Right atrium auricular region (tissue), 2 donors: ENCODE measurements at places on chromosomes 3 and 15. TPM values are rescaled to one million over a fixed set of nuclear protein-coding genes. Genes with fewer than 3 reads are reported as not detected.

GRCh38 chr3:13157986-13158385 is 84.8 kb upstream of the IQSEC1 start:
- H3K27me3 ChIP-seq = no peaks in the 10 kb centered on the region
- DNase-seq = no peak
- H3K4me1 ChIP-seq = no peaks in the 10 kb centered on the region
- H3K27ac ChIP-seq = no peak overlapping the region
- H3K36me3 ChIP-seq = no peaks in the 10 kb centered on the region

The CSTA gene
- total RNA-seq = 1.1 TPM

DNA sequence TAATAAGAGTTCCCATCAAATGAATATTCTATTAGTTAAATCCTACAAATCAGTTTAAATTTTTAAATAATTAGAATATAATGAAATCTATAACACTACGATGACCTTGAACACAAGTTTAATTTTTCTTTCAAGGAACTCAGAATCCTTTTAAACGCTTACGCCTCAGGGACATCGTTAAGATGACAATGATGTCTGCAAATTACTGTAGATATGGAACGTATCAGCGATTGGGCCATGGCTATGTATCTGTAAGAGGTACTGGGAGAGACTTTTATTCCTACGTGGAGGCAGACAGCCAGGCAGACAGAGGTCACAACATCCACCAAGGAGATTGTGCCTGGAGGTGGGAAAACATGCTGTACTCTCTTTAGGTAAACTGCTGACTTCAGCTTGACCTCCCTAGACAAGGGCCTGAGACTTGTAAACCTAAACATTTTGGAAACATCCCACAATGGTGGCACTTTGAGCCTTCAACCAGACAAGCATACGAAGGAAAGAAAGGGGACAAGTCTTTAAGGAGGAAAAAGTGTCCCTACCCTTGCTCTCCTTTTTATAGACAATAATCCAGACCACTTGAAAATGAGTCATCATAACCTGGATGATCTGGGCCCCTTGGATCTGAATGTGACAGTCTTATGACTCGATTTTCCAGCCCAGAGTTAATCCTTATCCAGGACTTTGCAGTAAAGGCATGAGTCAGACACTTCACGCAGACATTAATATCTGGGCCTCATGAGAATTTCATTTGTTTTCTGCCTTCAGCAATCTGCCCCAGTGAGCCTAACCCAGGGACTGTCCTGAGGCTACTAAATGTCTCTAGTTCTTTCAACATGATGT is 6.8 kb upstream of the LDHAL6B start:
- H3K27me3 ChIP-seq = no peaks in the 10 kb centered on the region
- H3K4me3 ChIP-seq = no peak overlapping the region

- no peak overlapping the region for H3K4me3 ChIP-seq
- no peak overlapping the region for H3K27ac ChIP-seq
- H3K27me3 ChIP-seq = no peaks in the 10 kb centered on the region
- H3K4me1 ChIP-seq = peaks cover 16% of the 10 kb centered on the region
- H3K36me3 ChIP-seq = no peaks in the 10 kb centered on the region
- no peak for DNase-seq
These were observed 6.9 kb downstream of the CYFIP1 start for GRCh38 chr15:22973286-22973685.

The ALDH1A3 gene
- total RNA-seq = 14.7 TPM

The DNASE1L3 gene
- total RNA-seq = 11.5 TPM

DNA sequence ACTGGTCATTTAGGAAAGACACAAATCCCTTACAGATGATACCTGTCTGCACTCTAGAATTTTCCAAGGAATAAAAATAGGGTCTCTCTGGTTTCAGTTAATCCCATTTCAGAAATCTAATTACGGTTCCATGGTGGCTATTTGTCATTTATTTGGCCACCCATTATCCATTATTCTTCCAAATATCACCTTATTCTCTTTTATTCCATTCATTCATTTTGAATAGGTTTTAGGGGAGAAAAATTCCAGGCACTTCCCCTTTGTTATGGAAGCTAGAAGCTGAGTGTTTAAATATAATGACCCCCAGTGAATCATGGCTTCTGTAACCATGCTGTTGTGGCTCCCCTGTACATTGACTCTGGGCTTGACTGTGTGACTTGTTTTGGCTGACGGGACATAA is 420.8 kb upstream of the DPH6 start:
- DNase-seq = no peak
- H3K36me3 ChIP-seq = no peaks in the 10 kb centered on the region
- H3K4me1 ChIP-seq = no peaks in the 10 kb centered on the region

- no peaks in the 10 kb centered on the region for H3K27me3 ChIP-seq
- no peak overlapping the region for H3K4me3 ChIP-seq
- H3K36me3 ChIP-seq = no peaks in the 10 kb centered on the region
- H3K27ac ChIP-seq = no peak overlapping the region
- H3K4me1 ChIP-seq = no peaks in the 10 kb centered on the region
- no peak for DNase-seq
These were observed 70.3 kb upstream of the IQSEC1 start for GRCh38 chr3:13143381-13144004.

The DPPA4 gene
- not detected for total RNA-seq

DNA sequence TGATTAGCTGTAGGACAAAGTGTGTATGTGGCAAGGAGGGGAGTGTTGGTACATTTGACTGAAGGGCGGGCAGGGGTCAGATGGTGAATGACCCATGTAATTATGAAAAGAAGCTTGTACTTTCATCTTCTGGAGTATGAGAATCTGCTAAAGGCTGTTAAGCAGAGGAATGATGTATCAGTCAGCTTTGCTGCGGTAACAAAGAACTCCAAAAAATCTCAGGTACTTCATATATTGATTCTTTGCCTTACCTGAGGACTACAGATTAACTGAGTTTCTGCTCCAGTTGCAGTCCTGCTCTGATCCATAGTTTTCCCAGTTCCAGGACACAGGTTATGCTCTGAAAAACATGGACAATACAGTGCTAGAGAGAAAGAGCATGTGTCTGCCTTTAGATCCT is 115.1 kb downstream of the NEK11 start:
- no peak overlapping the region for H3K27ac ChIP-seq

DNA sequence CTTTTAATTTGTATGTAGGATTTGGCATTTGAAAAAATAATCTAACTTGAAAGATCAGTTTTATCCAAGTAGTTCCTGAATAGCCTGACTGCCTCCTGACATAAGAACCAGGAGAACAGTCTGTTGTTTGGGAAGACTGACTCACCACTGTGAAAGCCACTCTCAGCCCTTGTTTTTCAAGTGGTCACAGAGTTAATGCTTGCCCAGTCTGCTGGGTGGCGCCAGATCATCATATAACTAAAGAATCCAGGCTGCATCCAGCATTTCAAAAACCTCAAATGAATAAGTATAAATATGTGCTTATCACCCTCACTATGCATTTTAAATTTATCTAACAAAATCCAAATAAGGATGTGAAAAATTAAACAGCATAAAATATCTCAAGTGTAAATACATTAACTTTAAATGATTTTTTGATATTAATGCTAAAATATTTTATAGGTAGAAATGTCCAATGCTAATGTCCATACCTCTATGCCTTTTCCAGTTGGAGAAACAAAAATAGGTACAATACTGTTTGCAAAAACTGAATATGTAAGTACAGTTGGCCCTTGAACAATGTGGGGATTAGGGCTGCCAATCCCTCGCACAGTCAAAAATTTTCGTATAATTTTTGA is 26.9 kb upstream of the ZBBX start:
- no peaks in the 10 kb centered on the region for H3K4me1 ChIP-seq
- H3K27me3 ChIP-seq = no peaks in the 10 kb centered on the region
- no peaks in the 10 kb centered on the region for H3K36me3 ChIP-seq
- no peak overlapping the region for H3K27ac ChIP-seq
- no peak overlapping the region for H3K4me3 ChIP-seq
- DNase-seq = peak; percentile 62

- H3K27ac ChIP-seq = no peak overlapping the region
- no peak for DNase-seq
- H3K27me3 ChIP-seq = no peaks in the 10 kb centered on the region
- no peaks in the 10 kb centered on the region for H3K36me3 ChIP-seq
- H3K4me3 ChIP-seq = no peak overlapping the region
These were observed 25.7 kb upstream of the MYRIP start for GRCh38 chr3:39783680-39784079.

GRCh38 chr3:46017720-46018119 is 9.6 kb downstream of the XCR1 start:
- peak; percentile 65 for DNase-seq
- H3K27me3 ChIP-seq = no peaks in the 10 kb centered on the region
- H3K4me1 ChIP-seq = no peaks in the 10 kb centered on the region
- no peak overlapping the region for H3K4me3 ChIP-seq

The GCNT3 gene
- not detected for total RNA-seq

- peak within 1 kb of the TSS; percentile 96 for H3K27ac ChIP-seq
- peak within 1 kb of the TSS; percentile 67 for H3K4me3 ChIP-seq
- DNase-seq = peak; percentile 66
- H3K36me3 ChIP-seq = no peaks in the 10 kb centered on the region
- no peaks in the 10 kb centered on the region for H3K27me3 ChIP-seq
- no peaks in the 10 kb centered on the region for H3K4me1 ChIP-seq
These were observed at the start of gene DNAJA4 for GRCh38 chr15:78264304-78265136. Gene DNAJA4, plus strand, starts transcription at chr15:78264562. Its CDS starts 202 bp downstream, at chr15:78264764.

The RAB27A gene
- 7.9 TPM for total RNA-seq

The ERICH6 gene
- not detected for total RNA-seq

- H3K4me3 ChIP-seq = no peak overlapping the region
- peaks cover 38% of the 10 kb centered on the region for H3K4me1 ChIP-seq
- DNase-seq = no peak
- H3K27ac ChIP-seq = no peak overlapping the region
These were observed 158.6 kb upstream of the NR2E3 start for GRCh38 chr15:71651750-71652186.

The DLEC1 gene
- 0.22 TPM for total RNA-seq

DNA sequence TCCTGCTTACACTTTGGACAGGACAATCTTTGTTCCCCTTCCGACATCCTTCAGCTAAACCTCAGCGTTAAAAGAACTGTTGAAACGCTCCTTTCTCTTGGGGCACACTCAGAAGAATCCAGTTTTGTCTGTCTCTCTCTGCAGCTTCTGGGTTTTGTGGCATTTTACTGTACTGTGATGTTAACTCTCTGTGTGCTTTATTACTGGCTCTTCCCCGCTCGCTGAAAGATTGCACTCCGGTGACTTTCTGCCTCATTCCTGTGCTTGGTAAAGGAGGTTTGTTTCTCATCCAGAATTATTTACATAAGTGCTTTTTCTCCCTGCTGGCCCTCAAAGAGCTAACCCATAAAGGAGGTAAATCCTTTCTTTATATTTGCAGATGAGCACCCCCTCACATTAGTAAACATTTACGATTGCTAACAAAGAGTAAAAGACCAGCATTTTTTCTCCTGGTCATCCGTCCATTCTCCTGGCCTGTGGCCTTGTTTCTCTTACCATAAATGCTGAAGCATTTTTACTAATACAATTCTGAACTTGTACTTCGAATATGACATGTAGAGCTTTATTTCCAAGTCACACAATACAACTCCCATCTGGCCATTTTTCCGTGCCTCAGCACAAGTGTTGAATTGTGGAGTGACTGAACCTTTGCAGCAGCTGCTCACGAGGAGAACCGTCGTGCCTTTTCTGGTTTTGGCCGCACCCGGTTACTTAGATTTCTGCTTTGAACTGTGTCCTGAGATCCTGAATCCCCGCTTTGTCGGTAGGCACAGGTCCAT is 69.3 kb upstream of the RPL35A start:
- no peaks in the 10 kb centered on the region for H3K27me3 ChIP-seq
- H3K4me1 ChIP-seq = no peaks in the 10 kb centered on the region
- DNase-seq = no peak
- H3K4me3 ChIP-seq = no peak overlapping the region

The DMXL2 gene
- 22.2 TPM for total RNA-seq

DNA sequence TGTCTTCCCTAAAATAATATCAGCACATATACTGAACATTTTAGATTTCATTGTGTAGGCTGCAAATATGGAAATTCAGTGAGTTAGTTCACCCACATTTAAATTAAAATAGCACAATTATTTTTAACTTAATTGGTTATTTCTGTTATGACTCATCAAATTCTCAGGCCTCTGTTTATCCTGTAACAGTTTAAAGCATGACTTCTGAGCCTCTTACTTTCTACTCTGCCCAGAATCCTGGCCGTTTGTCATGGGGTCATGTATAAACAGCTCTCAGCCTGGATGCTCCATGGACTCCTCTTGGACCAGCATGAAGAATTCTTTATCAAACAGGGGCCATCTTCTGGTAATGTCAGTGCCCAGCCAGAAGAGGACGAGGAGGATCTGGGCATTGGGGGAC is 12.2 kb downstream of the TUBGCP4 start:
- no peaks in the 10 kb centered on the region for H3K4me1 ChIP-seq
- no peak for DNase-seq
- H3K4me3 ChIP-seq = no peak overlapping the region
- no peak overlapping the region for H3K27ac ChIP-seq

- no peaks in the 10 kb centered on the region for H3K36me3 ChIP-seq
- DNase-seq = no peak
- H3K27me3 ChIP-seq = no peaks in the 10 kb centered on the region
- no peak overlapping the region for H3K4me3 ChIP-seq
- no peaks in the 10 kb centered on the region for H3K4me1 ChIP-seq
These were observed 158.8 kb downstream of the SLCO3A1 start for GRCh38 chr15:92012368-92012629.

- H3K4me3 ChIP-seq = no peak overlapping the region
- H3K27me3 ChIP-seq = no peaks in the 10 kb centered on the region
- no peak for DNase-seq
- no peaks in the 10 kb centered on the region for H3K4me1 ChIP-seq
These were observed 22.4 kb downstream of the HPS3 start for GRCh38 chr3:149151843-149152242.

- no peaks in the 10 kb centered on the region for H3K36me3 ChIP-seq
- no peak overlapping the region for H3K27ac ChIP-seq
- no peak for DNase-seq
- H3K4me1 ChIP-seq = peaks cover 21% of the 10 kb centered on the region
These were observed 87.8 kb upstream of the GALNT15 start for GRCh38 chr3:16086690-16087089.

DNA sequence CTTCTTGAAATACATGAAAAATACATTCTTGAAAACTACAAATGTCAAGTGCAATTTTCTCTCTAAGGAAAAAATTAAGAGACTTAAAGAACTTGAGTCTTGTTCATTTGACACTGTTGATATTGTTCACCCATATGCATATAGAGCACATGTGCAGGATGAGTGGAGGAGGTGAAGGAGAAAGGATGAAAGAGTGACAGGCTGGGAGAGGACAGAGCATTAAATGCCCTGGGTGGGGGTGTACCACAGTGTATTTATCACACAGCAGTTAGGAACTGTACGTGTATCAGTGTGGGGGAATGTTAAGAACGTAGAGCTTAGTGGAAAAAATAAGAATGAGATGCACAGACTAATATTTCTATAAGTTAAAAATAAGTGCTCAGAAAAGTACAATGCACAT is 45.7 kb downstream of the CTDSPL start:
- no peaks in the 10 kb centered on the region for H3K36me3 ChIP-seq
- no peak for DNase-seq
- no peaks in the 10 kb centered on the region for H3K4me1 ChIP-seq

DNA sequence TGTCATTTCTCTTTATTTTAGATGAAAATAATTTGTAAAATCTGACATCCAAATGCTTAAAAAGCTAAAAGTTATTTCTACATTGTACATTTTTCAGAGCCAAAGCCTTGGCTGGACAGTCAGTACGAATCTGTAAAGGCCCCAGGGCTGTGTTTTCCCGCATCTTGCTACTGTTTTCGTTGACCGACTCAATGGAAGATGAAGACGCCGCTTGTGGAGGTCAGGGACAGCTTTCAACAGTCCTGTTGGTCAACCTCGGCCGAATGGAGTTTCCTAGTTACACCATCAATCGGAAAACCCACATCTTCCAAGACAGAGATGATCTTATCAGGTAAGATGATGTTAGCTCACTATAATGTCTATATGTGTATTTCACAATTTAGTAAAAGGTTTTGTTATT is 10.0 kb downstream of the FAN1 start:
- DNase-seq = no peak
- H3K4me1 ChIP-seq = no peaks in the 10 kb centered on the region
- no peak overlapping the region for H3K4me3 ChIP-seq
- H3K27ac ChIP-seq = no peak overlapping the region
- no peaks in the 10 kb centered on the region for H3K27me3 ChIP-seq
